T-helper 9 cell (primary cell): ENCODE measurements at places on chromosomes 2 and 18.

- DNase-seq: no peak
These were observed at the start of gene METTL8 for GRCh38 chr2:171433763-171434012. Gene METTL8, minus strand, starts transcription at chr2:171433990. Its CDS starts 41,805 bp downstream, at chr2:171392185.

- no peak for DNase-seq
These were observed 243.7 kb downstream of the TDRD15 start for GRCh38 chr2:21367421-21367820.

DNA sequence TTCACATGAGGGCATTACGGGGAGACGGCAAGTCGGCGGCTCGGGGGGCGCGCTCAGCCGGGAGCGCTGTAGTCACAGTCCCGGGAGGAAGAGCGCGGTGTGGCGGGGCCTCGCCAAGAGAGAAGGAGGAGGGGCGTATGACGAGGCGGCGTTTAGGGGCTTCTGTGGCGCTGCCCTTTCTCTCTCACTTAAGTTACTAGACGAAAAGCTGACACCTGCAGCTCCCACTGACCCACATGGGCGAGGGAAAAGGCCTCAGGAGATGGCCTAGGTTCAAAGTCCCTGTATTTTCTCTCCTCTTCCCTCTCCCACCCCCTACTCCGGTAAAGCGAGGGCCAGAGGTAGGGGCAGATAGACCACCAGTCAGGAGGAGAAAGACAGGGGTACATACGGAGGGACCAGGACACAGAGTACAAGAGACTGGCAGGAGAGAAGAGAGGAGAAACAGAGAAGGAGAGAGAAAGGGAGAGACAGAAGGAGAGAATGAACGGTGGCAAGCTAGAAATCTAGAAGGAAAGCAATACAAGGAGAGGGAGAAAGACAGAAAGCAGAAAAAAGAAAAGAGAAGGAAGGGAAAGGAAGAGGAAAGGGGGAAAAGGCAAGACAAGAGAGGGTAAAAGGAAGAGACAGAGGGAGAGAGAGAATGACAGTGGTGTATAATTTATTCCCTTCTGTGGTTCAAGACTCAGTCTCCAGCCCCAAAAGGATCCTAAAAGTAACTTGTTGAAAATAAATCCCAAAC lies 3.8 kb downstream of the SIX2 start:
- DNase-seq: no peak

GRCh38 chr18:57627488-57627887 lies 5.9 kb upstream of the NARS1 start:
- no peak for DNase-seq

- no peak for DNase-seq
These were observed 21.8 kb downstream of the PDE1A start for GRCh38 chr2:182404975-182405561.

DNA sequence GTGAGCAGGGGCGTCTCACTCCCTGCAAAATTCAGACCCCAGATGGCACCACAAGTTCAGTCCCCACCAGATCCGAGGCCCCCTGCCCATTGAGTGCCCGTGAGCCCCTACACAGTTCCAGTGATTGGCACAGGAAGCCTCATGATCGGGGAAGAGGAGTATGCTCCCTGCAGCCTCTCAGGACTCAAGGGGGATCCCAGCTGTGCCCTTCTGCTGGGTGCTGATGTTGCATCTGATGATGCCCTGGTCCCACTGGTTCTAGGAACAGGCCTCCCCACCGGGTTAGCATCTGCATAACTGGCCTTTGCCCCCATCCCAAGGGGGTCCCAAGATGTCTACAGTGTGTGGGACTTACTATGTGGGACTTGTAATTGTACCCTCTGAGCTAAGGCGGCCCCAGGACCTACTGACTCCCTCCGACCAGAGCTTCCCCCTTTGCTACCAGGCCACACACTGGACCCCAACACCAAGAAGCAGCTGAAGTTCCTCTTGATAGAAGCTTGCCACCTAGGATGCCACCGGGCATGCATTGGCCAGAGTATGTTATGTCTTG lies 8.6 kb downstream of the ALPG start:
- no peak for DNase-seq

DNA sequence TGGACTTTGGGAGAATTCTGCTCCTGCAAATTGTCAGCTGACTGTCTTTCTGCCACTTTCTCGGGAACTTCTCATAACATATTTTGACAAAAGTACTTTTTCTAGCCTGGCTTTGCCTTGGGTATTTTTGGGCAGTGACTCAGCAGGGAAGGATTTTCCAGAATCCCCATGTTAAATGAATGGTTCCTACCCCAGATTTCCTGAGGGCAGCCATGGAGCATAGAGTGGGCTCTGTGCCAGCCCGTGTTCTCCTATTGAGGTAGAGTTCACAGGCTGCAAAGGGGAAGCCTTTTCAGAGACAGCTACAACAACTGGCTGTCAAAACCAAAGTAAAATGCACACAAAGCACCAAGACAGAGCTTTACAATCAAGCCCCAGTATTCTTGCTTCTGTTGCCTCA lies 59.8 kb downstream of the BMP10 start:
- DNase-seq: no peak
